ENCODE measurements at places on chromosomes 3 and 15.

DNA sequence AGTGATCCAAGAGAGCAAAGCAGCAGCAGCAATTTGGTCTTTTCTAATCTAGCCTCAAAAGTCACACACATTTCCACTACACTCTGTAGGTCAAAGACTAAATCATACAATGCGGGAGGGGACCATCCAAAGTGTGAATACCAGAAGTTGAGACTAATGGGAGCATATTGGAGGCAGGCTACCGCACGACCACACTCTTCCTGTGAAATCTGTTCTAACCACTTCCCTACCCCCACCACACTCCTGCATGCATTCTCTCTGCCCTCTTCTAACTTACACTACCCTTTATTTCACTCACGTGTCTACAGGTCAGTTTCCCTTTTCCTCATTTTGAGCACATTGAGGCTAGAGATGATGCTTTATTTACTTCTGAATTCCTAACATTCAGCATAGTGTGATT, 23.7 kb upstream of the PRTG start:
- no peak for DNase-seq

DNA sequence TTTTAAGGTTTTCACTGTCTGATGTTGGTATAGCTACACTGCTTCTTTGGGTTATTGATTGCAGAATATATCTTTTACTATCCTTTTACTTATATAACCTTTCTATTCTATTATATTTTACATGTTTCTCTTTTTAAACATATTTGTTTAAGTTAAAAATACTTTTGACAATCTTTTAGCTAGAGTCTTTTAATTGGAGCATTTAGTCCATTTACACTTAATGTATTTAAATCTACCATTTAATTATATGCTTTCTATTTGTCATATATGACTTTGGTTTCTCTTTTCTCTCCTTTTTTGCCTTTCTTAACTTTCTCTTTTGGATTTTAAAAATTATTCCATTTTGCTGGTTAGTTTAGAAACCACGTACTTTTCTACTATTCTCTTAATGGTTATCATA, 53.7 kb upstream of the PRR23C start:
- DNase-seq: no peak

GRCh38 chr15:101357333-101357732, 62.3 kb upstream of the SNRPA1 start:
- no peak for DNase-seq

- DNase-seq: no peak
Measured at GRCh38 chr15:52288051-52288942, 7.3 kb downstream of the MYO5C start.

DNA sequence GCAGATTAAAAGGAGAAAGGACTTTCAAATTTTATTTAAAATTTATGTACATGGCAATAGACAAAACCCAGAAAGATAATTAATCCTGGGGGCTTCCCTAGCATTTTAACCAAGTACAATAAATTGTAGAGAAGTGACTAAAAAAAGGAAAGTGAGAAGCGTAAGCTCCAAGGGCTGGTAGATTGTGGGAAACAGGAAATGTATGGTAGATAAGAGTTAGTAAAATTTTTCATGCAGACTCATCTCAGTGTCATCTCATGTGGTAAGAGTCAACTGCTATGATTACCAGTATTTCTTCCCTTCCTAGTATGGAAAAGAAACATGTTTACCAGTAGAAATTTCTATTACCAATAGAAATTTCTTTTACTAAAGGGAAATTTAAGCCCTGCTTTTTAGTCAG, 464.3 kb upstream of the AGTR1 start:
- DNase-seq: no peak
